Activated T-helper 17 cell treated with anti-CD3 and anti-CD28 coated beads, Interleukin-2, amount 50 U/mL, for 72 hours (primary cell): ENCODE measurements at places on chromosomes 3 and 15.
A peak's percentile ranks its signal among the peaks of the same experiment; 100 is the strongest.

- ATAC-seq = no peak
Measured at GRCh38 chr3:123712077-123712860, 127.4 kb upstream of the HACD2 start.

GRCh38 chr3:188088948-188089685 is 64.8 kb upstream of the LPP start:
- no peak for ATAC-seq

GRCh38 chr15:84831028-84831427 is 13.9 kb downstream of the ALPK3 start:
- ATAC-seq = no peak

DNA sequence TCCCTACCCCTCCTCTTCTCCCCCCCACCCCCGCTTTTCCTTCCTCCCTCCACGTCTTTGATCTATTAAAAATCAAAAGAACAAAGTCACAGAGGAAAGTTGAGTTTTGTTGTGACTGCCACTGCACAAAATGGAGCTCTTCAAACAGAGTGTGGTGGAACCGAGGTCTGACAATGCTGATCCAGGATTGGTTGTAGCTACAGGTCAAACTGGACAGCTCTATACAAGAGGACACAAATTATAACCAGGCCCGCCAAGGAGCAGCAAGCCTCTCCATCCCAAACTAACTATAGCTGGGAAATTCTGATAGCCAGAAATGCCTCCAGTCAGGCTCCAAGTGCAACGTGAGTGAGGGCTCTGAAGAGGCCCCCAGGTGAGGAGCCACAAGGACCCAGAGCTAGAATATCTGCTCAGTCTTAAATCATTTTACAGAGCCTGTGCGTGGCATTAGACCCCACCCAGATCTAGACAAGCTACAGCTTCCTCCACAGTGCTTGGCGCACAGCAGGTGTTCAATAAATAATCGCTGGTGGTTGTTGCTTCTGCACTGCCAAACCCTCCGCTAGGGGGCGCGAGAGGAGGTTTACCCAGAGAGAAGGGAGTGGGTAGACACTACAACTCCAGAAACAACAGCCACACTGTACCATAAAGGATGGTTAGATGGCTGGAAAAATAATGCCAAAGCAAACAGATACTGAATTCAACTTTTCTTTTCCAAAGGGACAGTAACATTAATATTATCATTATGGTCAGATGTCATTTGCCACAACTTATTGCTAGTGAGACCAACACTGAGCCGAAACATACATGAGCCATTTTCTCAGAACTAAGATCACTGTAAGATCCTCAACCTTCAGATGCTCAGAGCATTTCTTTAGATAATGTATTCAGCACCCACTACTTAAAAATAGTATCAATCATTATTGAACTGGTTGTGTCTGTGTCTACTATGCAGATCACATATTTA is 44.6 kb downstream of the ZIC4 start:
- ATAC-seq = no peak

DNA sequence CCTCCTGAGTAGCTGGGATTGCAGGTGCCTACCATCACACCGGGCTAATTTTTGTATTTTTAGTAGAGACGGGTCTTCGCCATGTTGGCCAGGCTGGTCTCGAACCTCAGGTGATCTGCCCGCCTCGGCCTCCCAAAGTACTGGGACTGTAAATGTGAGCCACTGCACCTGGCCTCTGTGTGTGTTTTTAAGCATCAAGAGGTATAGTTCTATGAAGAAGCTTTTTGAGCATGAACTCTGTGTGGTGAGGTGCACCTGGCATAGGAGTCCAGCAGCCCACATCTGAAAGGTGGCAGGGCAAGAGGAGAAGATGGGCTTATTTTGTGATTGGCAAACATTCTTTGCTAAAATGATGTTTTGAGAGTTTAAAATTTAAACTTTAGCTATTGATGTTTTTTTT is 118.0 kb downstream of the DGKG start:
- no peak for ATAC-seq

DNA sequence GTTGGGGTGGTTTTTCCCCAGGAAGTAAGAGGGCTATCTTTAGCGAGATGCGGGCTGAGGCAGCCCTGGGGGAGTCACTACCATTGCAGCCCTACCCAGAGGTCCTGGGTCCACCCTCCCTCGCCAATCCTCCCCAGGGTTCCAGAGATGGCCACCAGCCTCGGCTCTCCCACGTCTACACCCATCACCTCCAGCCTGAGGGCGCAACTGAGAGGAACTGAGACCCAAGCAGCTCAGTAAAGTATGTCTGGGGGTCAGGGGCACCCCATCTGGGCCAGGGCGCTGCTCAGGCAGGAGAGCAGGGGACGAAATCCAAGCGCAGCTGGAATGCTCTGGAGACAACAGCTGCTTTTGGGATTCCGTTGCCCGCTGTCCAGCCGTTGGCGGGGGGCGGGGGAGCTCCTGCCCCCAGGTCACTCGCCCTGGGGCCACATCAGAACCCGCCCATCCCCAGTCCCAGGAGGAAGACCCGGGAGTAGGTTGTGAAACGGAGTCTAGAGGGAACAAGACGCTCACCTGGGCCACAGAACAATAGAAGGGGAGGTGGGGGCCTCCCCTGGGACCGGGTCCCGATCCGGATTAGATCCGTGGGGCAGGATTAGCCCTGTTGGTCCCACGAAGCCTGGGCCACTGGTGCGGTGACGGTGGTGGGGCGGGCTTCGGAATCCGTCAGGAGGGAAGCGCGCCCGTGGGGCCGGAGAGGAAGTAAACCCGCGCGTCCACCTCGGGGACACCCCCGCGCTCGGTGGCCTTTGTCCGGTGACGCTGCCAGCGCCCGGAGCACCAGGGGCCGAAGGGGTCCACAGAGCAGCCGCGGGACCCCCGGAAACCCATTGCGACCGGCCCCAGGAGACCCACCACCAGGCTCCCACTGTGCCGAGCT is 1.4 kb upstream of the NDUFAF3 start:
- ATAC-seq = no peak

DNA sequence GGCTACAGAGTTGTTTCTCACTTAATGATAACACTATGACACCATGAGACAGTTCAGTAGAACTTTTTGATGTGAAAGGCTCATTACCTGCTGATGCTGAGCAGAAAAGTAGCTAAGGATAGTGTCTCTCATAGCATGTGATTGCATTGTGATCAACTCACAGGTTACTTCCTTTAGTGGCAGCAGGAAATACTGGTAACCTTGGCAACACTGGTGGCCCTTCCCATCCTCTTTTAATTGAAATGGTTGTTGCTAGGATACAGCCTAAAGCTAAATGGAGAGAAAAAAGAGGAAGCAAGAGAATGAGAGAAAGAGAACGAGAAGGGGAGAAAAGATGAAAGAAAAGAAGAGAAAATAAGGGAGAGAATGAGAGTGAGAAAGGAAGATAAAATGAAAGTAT is 204.7 kb upstream of the GAP43 start:
- ATAC-seq = peak; percentile 23

DNA sequence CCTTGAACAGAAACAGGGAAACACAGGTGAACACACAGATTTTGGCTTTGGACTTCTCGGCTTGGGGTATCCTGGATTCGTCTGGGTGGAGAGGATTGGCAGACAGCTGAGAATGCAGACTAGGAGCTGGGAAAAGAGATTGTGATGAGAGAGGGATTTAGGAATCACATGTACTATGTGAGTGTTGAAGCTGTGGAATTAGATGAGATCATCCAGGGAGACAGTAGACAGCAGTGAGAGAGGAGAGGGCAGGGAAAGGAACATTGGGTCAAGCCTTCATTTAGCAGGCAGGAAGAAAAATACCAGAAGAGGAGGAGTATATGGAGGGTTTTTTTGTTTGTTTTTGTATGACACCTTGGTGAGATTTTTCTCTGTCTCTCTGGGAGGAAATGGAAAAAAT is 262.1 kb upstream of the TBL1XR1 start:
- ATAC-seq = no peak

DNA sequence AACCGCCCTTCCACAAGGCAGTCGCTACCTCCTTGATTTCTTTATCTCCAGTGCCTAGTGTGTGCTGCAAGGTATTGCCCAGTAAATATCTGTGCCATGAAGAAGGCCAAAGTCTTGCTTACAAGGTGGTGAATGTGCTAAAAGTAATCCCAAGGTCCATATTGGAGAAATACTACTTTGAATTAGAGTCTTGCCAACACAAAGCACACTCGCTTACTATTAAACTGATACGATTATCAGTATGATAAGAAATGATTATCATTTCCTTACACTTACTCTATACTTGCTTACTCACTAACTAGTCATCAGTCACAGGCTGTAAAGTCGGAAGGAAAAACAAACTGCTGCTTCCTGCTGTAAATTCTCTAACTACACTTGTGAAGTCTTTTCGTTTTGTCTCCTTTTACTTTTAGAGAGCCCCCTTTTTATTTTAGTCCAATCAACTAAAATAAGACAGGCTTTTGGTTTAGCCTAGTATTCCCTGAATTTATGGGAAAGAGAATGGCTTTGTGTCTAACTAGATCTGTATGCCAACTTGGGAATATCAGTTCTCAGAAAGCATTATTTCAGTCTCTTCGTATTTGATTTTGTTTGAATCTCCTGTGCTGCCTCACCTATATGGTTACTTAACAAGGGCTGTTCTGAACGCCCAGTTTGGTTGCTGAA is 107.1 kb upstream of the TSC22D2 start:
- no peak for ATAC-seq

DNA sequence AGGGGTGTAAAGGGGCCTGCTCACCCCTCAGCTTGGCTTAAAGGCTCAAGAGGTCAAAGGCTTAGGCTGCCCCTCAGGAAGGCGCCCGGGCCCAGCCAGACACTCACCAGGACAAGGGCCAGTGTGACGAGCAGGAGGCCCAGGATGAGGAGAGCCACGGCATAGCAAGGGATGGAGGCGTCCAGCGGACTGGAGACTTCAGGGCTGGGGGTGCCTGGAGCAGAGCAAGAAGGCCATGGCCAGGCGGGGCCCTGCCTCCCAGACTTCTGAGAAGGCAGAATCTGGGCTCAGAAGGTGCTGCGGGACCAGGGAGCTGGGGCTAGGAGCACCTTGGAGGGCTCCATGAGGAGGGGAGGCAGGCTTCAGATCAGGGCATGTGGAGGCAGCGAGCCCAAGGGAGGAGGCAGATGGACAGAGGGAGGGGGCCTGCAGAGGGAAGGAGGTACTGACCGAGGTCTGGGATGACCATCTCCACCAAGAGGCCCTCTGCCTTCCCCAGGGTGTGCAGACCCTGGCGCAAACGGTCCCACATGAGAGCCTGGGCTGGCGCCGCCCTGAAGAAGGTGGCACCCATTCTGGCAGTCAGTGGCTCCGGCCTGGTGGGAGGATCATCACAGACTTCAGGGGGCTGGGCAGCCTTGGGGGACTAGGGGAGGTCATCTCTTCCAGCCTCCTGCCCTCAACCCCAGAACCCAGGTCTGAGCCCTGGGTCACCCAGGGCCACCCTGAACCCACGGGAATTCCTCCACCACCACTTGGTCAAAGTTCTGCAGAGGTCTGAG is 24.5 kb downstream of the C15orf39 start:
- ATAC-seq = no peak

DNA sequence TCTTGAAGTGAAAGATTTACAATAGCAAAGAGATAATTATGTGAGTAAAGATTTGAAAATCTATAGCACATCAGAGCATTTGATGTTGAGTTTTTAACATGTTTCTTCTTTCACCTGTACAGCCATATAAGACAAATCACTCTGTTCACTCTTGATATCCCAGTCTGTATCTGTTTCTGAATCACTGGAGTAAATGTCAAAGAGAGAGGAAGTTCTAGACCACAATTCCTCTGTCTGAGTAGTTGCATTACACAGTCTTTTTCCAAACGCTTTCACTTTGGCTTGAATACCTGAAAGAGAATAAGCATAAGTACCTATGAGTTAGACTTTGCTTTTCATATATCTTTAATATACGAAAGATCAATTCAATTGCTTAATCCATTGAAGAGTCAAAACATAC is 9.9 kb downstream of the THAP10 start:
- ATAC-seq = peak; percentile 62

- no peak for ATAC-seq
Measured at GRCh38 chr3:169602482-169602881, 61.0 kb downstream of the MECOM start.

DNA sequence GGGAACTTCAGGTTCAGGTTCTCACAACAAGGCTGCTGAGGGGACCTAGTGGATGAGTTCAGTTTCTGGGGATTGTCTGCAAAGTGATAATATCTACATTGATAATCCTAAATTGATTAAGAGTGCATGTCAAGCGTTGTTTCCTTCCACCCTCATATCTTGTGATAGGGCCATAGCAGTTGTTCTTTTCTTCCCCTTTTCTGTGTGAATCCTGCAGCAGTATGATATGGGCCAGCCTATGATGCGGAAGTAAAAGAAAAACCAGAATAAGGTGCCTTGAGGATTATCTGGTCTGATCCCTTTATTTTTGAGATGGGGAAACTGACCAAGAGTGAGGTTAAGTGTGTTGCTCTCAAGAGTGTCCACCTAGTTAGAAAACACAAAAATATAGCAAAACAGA is 86.2 kb downstream of the MITF start:
- ATAC-seq = no peak

- no peak for ATAC-seq
Measured at GRCh38 chr3:159488602-159489001, 500.0 kb upstream of the IL12A start.

GRCh38 chr3:18179521-18179920 is 245.6 kb downstream of the SATB1 start:
- no peak for ATAC-seq

- ATAC-seq = no peak
Measured at GRCh38 chr3:150887031-150887430, 18.2 kb downstream of the MINDY4B start.

GRCh38 chr3:123764647-123765046 is 119.5 kb downstream of the MYLK start:
- ATAC-seq = no peak

DNA sequence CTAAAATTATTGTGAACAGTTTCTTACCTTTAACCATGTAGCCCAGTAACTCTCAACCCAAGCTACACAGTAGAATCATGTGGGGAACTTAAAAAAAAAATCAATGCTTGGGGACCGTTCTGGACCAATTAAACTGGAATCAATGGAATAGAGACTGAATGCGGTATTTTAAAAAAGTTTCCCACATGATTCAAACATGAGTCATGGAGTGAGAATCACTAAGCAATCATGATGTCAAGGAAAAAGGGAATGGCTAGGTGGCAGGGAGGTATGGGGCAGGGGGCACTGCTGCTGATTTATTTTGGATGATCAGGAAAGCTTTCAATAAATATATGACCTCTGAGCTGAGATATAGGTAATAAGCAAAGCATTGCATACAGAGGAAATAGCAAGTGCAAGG is 250.5 kb upstream of the RORA start:
- no peak for ATAC-seq

- peak; percentile 66 for ATAC-seq
Measured at GRCh38 chr15:63250312-63250965, 27.0 kb upstream of the APH1B start.

- ATAC-seq = no peak
Measured at GRCh38 chr3:43156812-43157455, 51.1 kb upstream of the POMGNT2 start.

- no peak for ATAC-seq
Measured at GRCh38 chr3:134721214-134721613, 70.4 kb upstream of the KY start.
